ENCODE measurements at places on chromosomes 13 and 19.

DNA sequence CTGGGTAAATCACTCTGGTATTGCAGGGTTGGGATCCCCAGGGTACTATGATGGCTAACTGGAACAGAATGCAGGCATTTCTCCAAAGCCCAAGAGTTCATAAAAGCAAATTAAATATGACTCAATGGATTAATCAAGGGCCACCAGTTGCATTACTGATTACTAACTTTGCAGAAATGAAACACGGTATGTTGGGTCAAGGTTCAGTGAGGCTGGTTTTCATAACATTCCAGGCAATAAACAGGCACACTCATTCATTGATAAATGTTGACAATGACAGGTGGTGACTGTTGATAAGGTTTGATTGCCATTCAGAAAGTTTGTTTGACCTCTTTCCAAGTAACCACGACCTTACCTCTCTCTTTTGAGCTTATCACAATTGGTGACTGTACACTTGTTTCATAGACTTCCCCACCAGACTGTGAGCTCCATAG is 506 bp upstream of the AP1M1 start:
- no peak for DNase-seq

DNA sequence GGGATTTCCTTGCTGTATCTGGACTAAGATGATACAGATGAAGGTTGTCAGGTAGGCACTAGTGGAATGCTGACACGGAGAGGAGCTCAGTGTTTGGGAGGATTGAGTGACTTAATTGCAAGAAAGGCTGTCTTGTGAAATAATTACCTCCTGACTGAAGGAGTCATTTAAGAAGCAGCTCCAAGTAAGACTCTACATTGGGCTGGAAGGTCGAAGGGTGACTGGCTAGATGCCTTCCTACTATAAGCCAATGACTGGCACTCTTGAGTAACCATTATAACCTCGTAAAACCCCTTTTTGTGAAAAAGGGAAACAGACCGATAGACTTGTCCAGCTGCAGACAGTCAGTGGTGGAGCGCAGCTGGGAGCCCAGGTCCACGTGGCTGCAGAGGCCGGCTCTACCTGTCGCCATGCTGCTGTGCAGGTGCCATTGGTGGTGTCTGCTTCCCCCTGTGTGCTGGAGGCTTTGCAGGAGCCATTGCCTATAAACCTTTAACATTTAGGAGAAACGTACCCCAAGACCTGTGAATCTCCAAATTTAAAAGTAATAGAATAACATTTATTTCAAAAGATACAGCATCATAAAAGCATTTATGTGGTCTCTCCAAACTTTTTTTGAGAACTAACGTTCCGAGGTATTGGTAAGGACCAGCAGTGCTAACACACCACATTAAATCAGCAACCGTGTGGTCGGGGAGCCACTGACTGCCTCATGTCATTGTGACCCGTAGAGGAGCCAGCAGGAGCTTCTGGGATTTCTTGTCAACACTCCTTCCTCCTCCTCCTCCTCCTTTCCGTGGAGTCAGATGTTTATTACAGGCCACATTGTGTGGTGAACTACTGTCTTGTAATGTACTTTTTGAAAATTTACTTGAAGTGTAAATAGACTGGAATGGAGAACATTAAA is 80.4 kb upstream of the TEX29 start:
- no peak for DNase-seq

GRCh38 chr19:4009990-4010807 is 2.7 kb downstream of the PIAS4 start:
- DNase-seq, result no peak

- no peak for DNase-seq
Observed at GRCh38 chr13:106173891-106174610, 361.4 kb downstream of the EFNB2 start.

DNA sequence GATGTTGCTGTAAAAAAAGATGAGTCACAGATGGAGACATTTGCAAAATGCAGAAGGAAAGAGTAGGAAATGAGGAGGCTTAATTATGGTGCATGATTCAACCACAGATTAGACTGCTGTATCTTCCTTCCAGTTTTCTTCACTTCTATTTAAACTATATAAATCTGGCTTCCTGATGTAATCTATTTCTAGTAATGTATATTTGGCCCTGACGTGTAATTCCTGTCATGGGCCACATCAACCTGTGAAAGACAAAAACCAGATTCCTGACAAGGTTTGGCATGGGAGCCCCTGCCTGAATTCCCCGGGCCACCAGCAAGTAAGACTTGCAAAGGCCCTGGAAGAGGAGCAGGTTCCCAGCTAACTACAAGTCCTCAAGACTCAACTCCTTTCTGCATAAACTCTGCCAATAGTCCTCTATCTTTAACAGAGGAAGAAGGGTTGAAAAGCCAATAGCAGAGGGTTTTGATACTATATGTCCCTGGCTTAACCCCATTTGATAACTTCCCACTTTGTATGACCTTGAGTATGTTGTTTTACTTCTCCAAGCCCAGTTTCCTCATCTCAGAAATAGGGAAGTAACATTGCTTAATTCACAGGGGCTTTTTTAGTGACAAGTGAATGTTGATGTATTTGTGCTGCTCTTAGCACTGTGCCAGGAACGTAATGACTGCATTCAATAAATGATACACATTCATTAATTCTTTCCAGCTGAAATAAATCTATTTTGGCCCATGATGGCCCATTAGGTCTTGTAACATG is 172.7 kb downstream of the SPRY2 start:
- DNase-seq, result no peak
